B cell (primary cell): ENCODE measurements at places on chromosomes 5 and 9. TPM values are rescaled to one million over a fixed set of nuclear protein-coding genes. Genes with fewer than 3 reads are reported as not detected.

Gene SLC25A2
- polyA plus RNA-seq: 0.12 and 0.29 TPM in 2 replicates

Gene ZNF883
- polyA plus RNA-seq: 0.48 and 0.54 TPM in 2 replicates

Gene ADRB2
- polyA plus RNA-seq: 2.6 and 6.0 TPM in 2 replicates

Gene SPINK13
- not detected in 2 replicates for polyA plus RNA-seq

Gene ARL15
- 5.8 and 9.4 TPM in 2 replicates for polyA plus RNA-seq

Gene ESM1
- not detected in 2 replicates for polyA plus RNA-seq

Gene CBY3
- 0.13 and 0.20 TPM in 2 replicates for polyA plus RNA-seq

Gene NUTM2G
- polyA plus RNA-seq: not detected in 2 replicates

Gene GPR151
- not detected in 2 replicates for polyA plus RNA-seq

Gene SPINK4
- polyA plus RNA-seq: not detected in 2 replicates

Gene HINT1
- polyA plus RNA-seq: 289 and 319 TPM in 2 replicates

Gene SYNPO
- 11.2 and 13.2 TPM in 2 replicates for polyA plus RNA-seq
